ENCODE measurements at places on chromosomes 7 and 10.

GRCh38 chr7:24214670-24215069, 69.3 kb upstream of the NPY start:
- DNase-seq: no peak

GRCh38 chr10:128871671-128872231, 595.3 kb upstream of the MGMT start:
- no peak for DNase-seq

DNA sequence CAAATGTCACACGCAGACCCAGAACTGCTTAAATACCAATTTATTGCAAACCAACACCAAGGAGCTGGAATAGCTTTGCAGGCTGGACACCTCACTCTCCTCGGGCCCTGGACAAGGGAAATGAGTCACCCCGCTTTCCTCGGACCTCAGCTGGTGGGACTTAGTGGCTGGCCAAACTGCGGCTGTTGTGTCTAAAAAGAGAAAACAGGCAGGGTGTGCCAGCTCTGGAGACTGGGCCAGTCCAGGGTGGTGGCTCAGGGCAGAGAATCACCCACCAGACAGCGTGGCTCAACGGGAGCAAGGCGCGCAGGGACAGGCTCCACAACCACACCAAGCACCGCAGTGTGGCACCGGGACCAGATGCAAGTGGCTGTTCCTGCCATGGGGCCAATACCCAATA, 58.2 kb upstream of the CAMK2B start:
- DNase-seq: no peak

DNA sequence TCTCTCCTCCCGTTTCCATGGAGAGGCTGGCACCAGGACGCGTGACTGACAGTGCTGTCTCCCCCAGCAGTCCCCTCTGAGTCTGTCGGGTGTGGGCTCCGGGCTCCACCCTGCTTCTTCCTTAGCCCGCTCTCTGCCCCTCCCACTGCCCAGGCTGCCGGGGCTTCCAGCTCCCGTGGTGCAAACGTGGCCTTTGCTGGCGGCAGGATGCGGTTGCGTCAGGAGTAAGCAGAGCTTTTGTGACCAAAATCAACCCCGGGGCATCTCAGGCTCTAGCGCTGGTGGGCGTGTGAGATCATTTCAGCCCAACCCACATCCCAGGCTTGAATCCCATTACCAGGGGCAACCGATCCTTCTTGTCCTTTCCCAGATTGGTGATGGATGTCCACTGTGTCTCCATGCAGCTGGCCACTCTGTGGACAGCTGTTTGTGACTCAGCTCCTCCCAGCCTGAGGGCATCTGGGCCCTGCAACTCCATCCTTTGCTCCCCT, 28.2 kb downstream of the PTPRE start:
- no peak for DNase-seq

GRCh38 chr7:157006829-157007469, 3.5 kb downstream of the MNX1 start:
- no peak for DNase-seq

Data from left ventricle myocardium inferior (tissue), 1 donor.